Stromal cell of bone marrow (primary cell): ENCODE measurements at places on chromosomes 13 and 19.

- no peak for DNase-seq
These were observed 33.8 kb downstream of the TSC22D1 start for GRCh38 chr13:44542361-44542760.

DNA sequence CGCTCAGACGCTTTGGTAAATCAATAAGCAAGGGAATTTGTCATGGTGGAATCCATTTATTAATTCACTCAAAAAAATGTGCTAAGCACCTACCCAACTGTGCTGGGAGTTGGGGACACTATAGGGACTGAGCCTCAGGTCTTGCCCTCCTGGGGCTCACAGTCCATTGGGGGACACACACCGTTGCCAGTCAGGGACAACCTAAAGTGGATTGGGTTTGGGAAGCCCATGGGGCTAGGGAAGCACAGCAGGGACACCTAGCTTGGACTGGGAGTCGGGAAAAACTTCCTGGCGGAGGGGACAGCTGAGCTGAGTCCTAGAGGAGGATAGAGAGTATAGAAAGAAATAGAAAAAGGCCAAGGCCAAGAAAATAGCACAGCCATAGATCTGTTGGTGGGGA lies 8.5 kb downstream of the FOSB start:
- DNase-seq: no peak

DNA sequence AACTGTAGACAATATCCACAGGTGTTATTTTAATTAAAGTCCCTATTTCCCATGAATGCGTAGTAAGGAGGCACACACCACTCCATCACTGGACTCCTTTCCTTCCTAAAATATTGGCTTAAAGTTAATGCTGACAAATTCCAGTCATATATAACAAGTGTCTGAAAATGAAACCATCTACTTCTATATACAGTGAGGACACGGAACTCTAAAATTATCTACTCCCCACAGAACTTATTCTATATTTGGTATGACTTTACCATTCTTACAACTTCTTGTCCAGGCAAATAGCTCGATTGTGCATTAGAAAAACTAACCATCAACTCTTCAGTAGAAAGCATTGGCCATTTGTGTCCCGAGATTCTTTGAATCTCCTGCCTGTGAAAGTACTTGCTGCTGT lies 1560.2 kb downstream of the EFNB2 start:
- no peak for DNase-seq

DNA sequence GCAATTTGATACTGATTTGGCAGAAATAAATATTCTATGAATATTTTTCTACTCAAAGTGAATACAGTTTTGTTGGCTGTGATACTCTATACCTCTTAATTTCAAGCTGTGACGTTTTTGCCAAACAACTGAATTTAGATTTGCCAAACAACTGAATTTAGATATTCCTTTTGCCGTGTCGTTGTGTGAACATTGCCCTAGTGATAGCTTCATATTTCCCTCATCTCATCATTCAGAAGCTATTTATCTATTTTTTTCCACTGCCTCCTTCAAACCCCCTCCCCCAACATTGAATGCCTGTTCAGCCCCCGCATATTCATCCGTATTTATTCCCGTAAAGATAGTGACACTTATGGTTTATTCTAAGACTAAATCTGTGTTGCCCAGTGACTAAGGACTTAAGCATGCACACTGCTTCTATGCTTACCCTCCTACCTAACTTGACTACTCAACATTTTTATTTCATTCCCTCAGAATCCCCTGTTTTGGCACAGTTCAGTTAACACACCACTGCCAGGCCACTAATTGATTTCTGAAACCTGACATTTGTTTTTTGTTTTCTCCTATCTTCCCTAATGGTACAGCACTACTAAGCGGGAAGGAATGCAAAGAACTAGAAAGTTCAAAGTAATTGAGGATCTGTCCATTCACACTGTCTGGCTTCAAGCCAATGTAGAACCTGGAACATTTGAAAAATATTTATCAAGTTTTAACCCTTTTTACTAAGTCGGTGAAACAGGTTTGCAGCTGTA lies 2.8 kb upstream of the KLF5 start:
- no peak for DNase-seq

DNA sequence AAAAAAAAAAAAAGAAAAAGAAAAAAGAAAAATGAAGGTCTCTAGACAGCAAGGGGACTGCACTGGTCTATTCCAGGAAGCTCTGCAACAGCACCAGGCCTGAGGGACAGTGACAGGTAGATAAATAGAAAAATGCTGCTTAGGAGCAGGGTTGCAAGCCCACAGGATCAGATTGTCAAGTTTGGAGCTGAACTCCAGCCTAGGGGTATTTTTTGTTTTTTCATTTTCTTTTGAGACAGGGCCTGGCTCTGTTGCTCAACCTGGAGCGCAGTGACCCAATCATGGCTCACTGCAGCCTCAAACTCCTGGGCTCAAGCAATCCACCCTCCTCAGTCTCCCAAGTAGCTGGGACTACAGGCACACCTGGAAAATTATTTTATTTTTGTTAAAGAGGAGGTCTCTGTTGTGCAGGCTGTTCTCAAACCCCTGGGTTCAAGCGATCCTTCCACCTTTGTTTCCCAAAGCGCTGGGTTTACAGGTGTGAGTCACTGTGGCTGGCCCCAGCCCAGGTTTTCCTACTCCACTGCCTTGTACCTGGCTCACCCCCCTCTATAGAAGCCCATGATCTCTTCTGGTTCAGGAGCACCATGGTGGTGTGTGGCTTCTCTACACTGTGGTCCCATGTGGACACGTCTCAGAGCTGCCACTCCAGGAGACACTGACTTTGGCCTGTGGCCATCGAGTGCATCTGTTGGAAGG lies 23.9 kb downstream of the POP4 start:
- DNase-seq: no peak

GRCh38 chr13:67150608-67151007 lies 79.5 kb downstream of the PCDH9 start:
- DNase-seq: no peak

DNA sequence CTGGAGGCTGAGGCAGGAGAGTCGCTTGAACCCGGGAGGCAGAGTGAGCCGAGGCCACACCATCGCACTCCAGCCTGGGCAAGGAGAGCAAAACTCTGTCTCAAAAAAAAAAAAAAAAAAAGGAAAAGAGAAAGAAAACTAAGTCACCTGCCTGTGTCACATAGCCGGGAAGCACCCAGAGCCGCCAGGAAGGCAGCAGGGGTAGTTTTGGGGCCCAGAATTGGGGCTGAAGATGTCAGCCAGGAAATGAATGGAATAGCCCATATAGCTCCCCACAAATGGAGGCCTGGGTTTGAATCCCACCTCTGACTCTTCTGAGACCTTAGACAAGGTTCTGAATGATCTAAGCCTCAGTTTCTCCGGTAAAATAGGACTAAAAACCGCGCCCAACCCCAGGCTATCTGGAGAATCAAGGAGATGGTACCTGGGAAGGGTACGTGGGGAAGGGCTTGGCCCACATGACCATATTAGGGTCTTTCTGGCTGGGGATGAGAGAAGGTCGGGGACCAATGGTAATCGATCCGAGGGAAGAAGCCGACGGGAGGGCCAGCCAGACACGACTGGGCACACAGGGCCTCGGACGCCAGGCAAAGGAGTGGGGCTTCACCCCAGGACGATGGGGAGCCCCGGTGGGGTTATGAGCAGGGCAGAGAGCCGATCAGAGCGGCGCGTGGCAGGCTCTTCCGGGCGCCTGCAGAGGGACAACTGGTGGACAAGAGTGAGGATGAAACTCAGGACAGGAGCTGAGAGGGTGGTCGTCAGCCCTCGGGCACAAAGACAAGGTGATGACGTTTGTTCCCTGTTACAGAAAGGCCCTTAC lies 14.4 kb downstream of the CCDC124 start:
- DNase-seq: no peak

- no peak for DNase-seq
These were observed 2.4 kb downstream of the ZBTB45 start for GRCh38 chr19:58516964-58517833.

GRCh38 chr13:45705918-45706317 lies 3.8 kb downstream of the CBY2 start:
- no peak for DNase-seq

DNA sequence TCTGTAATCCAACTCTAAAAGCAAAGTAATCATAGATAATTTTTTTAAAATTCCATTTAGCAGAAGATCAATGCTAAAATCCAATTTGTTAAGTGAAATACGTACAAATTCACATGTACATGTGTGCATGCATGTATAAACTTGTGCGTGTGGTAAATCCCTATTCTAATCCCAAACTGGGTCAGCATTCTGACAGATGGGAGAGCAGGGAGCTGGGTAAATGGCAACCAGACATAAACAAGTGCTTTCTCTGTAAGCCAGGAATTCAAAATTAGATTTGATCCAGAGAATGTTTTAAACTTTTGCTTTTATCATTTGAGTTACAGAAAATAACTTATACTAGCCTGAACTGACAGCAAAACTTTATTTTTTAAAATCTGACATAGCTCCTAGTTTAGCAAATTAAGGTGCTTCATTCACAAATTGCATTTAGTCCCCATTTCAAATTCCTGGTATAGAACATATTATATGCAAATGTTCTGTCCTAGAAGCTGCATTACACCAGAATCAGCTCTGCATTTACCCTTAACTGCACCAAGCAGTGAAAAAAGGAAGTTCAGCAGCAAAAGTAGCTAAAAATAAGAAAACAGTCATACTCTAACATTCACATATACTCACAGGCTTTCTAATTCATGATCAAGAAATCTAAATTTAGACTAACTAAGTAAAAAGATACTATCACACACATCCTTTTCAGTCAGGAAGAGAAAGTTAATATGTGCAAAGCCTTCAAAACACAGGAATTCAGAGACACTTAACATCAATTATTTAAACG lies 32.6 kb downstream of the UBL3 start:
- no peak for DNase-seq

DNA sequence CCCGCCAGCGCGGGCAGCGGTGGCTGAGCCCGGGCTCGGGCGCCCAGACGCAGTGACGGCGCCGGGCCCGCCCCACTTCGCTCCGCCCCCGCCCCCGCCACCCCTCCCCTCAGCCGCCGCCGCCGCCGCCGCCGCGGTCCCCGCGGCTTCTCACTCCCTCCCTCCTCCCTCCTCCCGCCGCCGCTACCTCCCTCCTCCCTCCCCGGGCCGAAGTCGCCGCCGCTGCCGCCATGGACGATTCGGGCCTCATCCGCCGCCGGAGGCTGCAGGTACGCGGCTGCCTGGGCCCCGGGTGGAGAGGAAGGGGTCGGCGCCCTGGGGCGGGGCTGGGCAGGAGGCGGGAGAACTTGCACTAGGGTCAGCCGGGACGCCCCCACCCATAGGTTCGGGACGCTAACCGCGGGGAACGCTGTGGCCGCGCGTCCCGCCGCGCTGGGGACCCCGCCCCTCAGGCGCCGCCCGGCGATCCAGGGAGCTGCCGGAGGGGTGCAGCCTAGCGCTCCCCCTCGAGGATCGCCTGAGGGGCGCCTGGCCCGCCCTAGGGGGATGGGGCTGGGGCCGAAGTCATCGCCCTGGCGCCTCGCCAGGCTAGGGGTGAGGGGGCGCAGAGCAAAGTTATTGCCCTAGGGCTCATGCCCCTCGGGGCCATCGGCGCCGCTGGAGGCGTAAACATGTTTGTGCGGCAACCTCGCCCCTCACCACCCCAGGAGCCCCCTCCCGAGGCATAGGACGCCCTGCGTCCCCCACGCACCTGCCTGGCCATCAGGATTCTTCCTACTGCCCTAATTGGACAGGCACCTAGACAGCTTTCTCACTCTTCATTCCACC lies 427 bp downstream of the RTBDN start:
- no peak for DNase-seq

DNA sequence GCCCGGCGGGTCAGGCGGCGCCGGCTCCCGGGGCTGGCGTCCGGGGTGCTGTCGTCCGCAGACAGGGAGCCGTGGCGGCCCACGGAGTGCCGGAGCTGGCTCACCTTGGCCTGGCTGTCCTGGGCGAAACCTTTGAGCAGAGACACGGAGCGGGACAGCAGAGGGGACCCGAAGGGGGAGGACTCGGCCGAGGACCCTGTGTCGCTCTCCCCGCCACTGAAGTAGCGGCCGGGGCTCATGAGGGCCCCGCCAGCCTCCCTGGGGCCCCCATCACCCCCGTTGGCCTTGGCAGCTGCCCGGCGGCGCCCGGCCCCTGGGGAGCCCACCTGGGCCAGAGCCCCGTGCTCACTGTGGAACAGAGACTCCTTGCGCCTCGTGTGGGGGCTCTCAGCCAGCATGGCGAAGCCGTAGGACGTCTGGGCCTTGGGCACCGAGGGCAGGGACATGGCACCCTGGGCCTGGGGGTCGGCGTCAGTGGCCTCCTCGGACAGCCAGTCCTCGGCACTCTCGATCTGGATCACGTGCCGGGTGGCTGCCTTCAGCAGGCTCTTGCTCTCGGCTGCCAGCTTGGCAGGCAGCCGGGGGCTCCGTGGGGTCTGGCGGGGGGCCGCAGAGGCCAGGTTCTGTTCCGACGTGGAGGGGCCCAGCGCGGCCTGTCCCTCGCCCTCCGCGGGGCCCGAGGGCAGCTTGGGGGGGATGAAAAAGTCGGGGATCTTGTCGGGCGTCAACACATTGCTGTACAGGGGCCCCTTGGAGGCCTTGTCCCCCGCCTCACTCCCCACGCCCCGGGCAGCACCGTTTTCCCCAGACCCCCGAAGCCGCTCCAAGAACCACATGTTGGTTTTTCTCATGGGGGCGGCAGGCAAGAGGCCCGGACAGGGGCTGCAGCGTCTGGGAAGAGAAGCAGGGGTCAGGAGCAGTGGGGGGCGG lies 1.2 kb downstream of the C2CD4C start:
- no peak for DNase-seq

DNA sequence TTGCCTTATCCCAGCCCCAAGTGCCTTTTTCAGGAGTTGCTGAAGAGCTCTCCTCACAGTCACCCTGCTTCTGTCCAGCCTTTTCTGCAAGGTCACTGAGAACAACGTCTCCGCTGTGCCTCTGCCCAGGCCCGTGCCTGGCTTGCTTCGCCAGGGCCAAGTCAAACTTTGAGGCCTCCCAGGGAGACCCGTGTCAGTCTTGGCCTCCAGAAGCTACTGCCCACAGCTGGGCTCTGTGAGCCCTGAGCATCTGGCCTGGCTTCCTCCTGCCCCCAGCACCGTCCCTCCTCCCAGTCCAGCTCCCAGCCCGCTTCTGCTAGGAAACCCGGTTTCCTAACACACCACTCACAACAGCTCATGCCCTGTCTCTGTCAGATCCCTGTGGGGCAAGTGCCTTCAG lies 165.9 kb downstream of the TEX29 start:
- DNase-seq: no peak

- DNase-seq: no peak
These were observed 69.4 kb downstream of the CYSLTR2 start for GRCh38 chr13:48723168-48723567.

- DNase-seq: no peak
These were observed 278.6 kb upstream of the EDNRB start for GRCh38 chr13:78197231-78197630.

GRCh38 chr13:104483631-104484030 lies 1417.4 kb upstream of the SLC10A2 start:
- no peak for DNase-seq

DNA sequence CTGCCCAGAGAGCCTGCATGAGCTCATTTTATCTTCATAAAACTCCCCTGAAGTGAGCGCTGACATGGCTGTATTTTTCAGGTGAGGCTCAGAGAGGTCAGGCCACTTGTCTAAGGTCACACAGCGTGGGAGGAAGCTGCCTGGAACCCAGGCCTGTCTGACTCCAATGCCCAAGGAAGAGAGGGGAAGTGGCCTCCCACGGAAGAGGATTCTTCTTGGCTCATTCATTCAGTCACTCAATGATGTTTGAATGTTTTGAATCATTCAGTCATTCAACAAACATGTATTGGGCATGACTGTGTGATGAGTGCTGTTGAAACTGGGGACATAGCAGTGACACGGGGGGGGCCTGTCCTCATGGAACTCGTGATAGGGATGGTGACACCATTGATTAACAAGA lies 12.0 kb downstream of the ACTL9 start:
- no peak for DNase-seq

- DNase-seq: no peak
These were observed 110.9 kb upstream of the FRY start for GRCh38 chr13:31920727-31921100.

- no peak for DNase-seq
These were observed 143.3 kb downstream of the KCNRG start for GRCh38 chr13:50158385-50159165.
